ENCODE measurements at places on chromosomes 7 and 10.

- DNase-seq, result no peak
Measured at GRCh38 chr10:127017541-127018297, 112.5 kb downstream of the DOCK1 start.

DNA sequence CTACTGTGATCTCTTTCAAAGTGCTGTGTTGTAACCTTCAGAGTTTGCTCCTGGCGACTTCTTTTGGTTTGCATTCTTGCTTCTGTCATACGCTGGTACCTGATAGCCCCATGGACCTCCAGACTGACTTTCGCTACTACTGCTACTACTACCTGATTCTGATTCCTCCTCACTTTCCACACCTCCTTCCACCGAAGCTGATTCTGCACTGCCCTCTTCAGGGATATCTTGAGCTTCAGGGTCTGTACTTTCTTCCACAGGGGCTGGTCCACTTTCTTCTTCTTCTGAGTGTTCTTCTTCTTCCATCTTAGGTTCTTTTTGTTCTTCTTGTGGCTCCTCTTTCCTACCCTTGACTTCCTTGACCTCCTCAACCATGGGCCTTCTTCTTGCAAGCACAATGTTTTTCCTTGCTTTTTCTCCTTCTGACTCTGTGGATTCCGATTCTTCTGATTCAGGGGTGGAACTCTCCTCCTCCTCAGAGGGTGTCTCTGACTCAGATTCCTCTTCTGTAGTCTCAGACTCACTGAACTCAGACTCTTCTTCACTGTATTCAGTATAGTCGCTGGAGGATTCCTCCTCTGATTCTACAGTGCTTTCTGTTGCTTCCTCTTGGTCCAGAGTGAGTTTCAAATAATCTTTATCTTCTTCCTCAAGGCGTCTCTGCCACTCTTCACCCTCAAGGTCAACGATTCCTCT is 992.2 kb downstream of the PCDH15 start:
- no peak for DNase-seq

- DNase-seq, result no peak
Measured at GRCh38 chr7:44766416-44766801, 17.8 kb downstream of the ZMIZ2 start.

DNA sequence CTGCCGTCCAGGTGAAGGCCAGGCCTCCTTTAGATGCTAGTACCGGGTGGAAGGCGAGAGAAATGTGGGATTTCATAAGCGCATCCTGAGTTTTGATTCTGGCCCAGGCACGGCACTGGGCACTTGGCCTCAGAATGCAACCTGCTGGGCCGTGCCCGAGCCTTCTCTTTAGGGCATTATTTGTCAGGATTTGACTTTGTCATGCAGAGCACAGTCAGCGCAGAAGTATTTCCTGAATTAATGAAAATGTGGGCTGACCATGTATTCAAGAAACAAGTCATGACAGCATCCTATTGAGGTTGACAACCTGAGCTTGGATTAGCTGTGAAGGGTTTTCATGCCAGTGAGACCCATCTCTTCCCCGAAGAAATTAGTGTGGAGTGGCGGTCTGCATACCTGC is 34.4 kb downstream of the RCC1L start:
- no peak for DNase-seq

GRCh38 chr7:29204491-29205272 is 10.1 kb downstream of the CHN2 start:
- DNase-seq, result no peak

DNA sequence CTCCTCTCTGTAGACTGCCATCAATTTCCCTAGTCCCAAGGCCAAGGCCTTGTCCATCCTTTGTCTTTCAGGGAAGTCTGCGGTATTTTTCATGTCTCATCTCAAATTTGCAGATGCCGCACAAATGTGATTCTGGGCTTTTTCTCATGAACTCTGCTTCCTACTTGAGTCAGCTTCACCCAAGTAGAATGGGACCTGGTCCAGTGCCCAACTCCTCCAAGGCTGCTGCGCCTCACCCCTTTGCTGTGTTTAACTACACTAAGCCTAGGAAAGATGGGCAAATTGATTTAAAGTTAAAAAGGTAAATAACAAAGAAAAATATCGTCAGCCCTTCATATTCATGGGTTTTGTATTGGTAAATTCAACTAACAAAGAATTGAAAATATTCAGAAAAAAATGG is 1092.6 kb upstream of the AUTS2 start:
- no peak for DNase-seq
